ENCODE measurements at places on chromosomes 3 and 15. TPM values are rescaled to one million over a fixed set of nuclear protein-coding genes. Genes with fewer than 3 reads are reported as not detected.
A peak's percentile ranks its signal among the peaks of the same experiment; 100 is the strongest.

GOLGA8S gene
- polyA plus RNA-seq, result 1.1 TPM

UBP1 gene
- polyA plus RNA-seq, result 107 TPM

CILP gene
- polyA plus RNA-seq, result 3.5 TPM

OXSR1 gene
- 51.2 TPM for polyA plus RNA-seq

MEIS2 gene
- 130 TPM for polyA plus RNA-seq

CLDN16 gene
- 51.5 TPM for polyA plus RNA-seq

SPATA12 gene
- polyA plus RNA-seq, result not detected

FMN1 gene
- 16.4 TPM for polyA plus RNA-seq

ASTE1 gene
- 12.1 TPM for polyA plus RNA-seq

AGBL1 gene
- 0.10 TPM for polyA plus RNA-seq

CLSTN2 gene
- 2.0 TPM for polyA plus RNA-seq

METTL6 gene
- polyA plus RNA-seq, result 25.8 TPM

UTS2B gene
- polyA plus RNA-seq, result 1.1 TPM

GRCh38 chr3:66497288-66497984, 3.4 kb downstream of the LRIG1 start:
- DNase-seq, result no peak

DNA sequence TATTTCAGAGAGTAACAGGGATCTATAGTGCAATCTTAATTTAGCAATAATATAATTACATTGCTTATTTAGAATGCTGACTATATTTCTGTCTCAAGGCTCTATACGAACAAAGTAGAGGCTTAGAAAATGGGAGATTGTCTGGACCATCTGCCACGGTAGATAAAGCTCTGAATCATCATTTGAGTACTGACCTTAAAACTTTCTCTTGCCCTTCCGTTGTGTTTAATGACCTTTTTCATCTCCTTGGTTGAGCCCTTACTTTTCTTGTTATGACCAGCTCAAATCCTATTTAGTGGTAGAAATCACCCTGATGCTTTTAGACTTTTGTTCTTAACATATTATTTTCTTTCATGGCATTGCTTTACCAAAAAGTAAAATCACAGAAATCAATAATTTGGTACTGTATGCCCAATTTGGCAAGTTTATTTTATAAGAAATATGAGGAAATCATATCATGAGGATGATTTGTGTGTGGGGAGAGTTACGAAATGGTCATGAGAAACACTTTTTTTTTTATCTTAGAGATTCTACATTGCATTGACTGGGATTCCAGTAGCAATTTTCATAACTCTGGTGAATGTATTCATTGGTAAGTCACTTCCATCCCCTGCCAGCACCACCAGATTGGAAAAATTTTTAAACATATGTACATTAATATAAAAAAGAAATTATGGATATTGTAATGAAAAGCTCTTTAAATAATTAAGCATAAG, 11.0 kb downstream of the NDUFB5 start:
- DNase-seq, result no peak

GRCh38 chr15:57505056-57505715, 86.5 kb upstream of the MYZAP start:
- no peak for DNase-seq

- DNase-seq, result no peak
These were observed 58.5 kb downstream of the DCUN1D1 start for GRCh38 chr3:182921665-182922355.

DNA sequence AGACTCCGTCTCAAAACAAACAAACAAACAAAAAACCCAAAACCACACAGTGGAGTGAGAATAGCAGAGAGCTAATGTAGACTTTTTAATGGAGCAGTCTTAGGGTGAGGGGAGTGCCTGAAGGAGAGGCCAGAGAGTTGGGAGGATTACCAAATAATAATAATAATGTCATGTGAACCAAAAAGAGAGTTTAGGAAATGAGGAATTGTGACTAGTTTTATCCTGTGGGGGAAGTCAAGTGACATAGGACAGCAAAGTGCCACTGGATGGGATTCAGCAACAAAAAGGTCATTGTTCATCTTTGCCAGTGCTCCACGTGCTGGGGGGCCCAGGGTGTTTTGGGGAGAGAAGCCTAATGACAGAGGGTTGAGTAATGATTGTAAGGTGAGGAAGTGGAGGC, 12.9 kb downstream of the GPR87 start:
- DNase-seq, result no peak

GRCh38 chr15:28110481-28110881, 11.4 kb upstream of the OCA2 start:
- DNase-seq, result no peak

GRCh38 chr3:101702726-101703125, 16.2 kb upstream of the RPL24 start:
- no peak for DNase-seq

- no peak for DNase-seq
These were observed 238.8 kb upstream of the DPH6 start for GRCh38 chr15:35784745-35785144.

DNA sequence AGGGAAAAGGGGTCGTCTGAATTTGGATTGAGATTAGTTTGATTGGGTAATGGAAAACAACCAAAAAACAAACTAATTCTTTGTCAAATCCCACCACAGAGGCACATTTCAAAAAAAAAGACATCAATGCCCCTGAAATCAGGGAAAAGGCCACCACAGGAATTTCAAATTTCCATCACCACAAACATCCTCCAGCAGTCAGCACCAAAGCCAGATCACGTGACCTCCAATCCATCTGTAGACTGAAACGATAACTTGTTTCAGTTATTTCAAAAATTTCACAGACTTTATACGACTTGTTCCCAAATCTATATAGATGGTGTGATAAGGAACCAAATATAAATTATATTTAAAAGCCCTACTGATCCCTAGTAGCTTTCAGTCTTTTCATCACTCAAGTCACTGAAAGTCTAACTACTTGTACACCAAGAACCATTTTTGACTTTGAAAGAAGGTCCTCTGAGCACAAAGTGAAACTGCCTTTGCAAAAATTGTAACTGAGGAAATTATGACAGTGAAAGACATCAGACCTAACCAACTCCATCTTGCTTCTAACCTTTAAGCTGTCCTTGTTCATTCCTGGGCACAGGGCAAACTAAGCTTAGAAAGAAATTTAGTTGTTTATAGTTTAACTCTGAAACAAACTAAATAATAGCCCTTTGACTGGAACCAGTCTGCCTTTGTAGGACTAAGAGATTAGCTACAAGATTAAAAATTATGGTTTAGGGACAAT, 48.1 kb upstream of the PLCL2 start:
- DNase-seq, result no peak

DNA sequence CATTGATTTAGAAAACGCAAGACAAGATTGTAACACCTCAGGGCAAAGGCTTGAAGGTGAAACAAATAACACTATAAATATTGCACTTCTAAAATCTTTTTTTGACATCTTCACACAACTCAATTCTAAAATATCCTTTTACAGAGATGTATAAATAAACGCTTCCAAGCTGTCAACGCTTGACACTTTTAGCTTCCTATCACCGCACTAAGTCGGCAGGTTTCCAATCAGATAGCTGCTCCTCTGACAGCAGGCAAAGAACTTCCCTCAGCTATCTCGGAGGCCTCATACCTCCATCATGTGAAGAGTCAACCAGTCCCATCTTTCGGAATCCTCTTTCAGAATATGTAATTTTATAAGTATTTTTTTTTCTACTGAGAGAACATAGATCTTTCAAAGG, 71.0 kb downstream of the PCOLCE2 start:
- DNase-seq, result no peak

GRCh38 chr3:58623961-58624360, 42.6 kb downstream of the FAM3D start:
- DNase-seq, result no peak

GRCh38 chr3:156812521-156813335, 13.4 kb upstream of the LEKR1 start:
- no peak for DNase-seq

DNA sequence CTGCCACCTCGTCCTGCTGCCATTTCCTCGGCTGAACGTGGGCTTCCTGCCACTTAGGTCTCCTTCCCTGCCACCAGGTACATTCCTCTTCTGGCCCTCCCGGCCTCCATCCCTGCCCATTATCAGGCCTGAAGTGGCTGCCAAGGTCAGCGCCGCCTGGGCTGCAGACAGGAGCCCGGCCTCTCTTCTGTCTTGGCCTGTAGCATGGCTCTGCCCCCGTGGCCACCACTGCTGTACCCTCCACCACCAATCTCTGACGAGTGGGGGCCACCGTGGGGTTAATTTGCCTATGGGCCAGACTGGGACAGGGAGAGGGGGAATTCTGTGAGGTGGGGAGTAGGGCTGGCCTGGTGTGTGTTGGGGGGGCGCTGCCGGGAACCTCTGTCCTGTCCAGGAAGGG, 2.0 kb upstream of the BAHD1 start:
- no peak for DNase-seq

DNA sequence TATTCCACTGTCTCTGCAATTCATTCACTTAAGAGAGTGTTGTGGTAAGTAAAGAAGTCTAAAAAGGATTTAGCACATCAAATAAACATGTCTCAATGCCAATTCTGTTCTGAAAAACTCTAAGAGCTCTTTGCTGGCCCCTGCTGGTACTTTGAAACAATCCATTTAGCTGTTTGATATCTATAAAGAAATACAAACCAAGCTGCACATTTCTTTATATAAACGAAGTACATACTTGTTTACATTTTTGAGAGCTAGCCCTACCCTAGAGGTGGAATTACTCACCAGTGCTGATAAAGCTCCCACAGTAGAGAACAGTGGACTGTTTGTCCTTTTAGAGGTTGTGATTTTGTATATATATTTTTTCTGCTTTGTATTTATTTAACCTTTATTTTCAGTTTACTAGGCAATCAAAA, 75.5 kb downstream of the NEDD4 start:
- DNase-seq, result no peak

- no peak for DNase-seq
These were observed 256.1 kb upstream of the TLE3 start for GRCh38 chr15:70353606-70354345.

- no peak for DNase-seq
These were observed 23.4 kb downstream of the RFTN1 start for GRCh38 chr3:16490062-16490619.

GRCh38 chr3:81442758-81443456, 318.5 kb downstream of the GBE1 start:
- no peak for DNase-seq

- DNase-seq, result no peak
These were observed 106.7 kb upstream of the AGBL1 start for GRCh38 chr15:85972805-85973540.

- no peak for DNase-seq
These were observed 160.5 kb downstream of the KLF13 start for GRCh38 chr15:31486906-31487695.

- DNase-seq, result no peak
These were observed 568.3 kb downstream of the AGBL1 start for GRCh38 chr15:86647810-86648440.

GRCh38 chr3:148528024-148528423, 169.7 kb upstream of the AGTR1 start:
- no peak for DNase-seq

- DNase-seq, result no peak
These were observed 12.3 kb upstream of the P2RY14 start for GRCh38 chr3:151290673-151291072.

- peak; percentile 63 for DNase-seq
These were observed at the start of gene TKT for GRCh38 chr3:53255775-53256703. Gene TKT (minus strand): TSS chr3:53256022. CDS start chr3:53255942, 80 bp downstream.

DNA sequence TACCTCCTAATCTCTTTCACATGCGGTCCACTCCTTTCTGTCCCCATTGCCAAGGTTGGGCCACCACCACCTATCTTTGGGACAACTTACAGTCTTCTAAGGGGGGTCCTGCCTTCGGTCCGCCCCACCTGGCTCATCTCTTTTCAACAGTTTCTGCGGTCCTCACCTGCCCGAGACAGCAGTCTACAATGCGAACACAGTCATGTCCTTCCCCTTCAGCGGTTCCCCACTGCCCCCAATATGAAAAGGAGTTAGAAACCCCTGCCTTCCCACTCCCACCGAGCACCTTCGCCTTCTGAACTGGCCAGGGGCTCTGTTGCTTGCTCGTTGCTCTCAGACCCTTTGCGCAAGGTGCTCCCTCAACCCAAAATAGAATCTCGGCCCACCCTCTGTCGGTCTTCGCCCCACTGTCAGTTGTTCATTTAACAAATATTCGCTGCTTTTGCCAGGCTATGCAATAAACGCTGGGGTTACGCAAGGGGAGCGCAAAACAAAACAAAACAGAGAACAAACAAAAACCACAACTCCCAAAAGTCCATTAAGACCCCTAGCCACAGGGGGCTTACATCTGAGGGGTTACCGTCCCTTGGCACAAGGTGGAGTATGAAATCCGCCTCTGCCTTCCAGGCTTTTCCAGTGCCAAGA, 611 bp upstream of the FANCI start:
- no peak for DNase-seq

DNA sequence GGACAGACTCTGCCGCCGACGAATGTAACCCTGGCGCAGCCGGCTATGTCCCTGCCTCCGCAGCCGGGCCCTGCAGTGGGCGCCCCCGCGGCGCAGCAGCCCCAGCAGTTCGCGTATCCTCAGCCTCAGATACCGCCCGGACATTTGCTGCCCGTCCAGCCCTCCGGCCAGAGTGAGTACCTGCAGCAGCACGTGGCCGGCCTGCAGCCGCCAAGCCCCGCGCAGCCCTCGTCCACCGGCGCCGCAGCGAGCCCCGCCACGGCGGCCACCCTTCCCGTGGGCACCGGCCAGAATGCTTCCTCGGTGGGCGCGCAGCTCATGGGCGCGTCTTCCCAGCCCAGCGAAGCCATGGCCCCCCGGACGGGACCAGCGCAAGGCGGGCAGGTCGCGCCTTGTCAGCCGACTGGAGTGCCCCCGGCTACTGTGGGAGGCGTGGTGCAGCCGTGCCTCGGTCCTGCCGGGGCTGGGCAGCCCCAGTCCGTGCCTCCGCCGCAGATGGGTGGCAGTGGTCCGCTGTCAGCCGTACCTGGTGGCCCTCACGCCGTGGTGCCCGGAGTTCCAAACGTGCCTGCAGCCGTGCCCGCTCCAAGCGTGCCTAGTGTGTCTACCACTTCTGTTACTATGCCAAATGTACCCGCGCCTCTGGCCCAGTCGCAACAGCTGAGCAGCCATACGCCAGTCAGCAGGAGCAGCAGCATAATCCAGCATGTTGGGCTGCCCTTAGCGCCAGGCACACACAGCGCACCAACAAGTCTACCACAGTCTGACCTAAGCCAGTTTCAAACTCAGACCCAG, 2.4 kb downstream of the TSC22D2 start:
- DNase-seq, result no peak

- DNase-seq, result no peak
These were observed 87.7 kb downstream of the MYO5A start for GRCh38 chr15:52440946-52441345.

DNA sequence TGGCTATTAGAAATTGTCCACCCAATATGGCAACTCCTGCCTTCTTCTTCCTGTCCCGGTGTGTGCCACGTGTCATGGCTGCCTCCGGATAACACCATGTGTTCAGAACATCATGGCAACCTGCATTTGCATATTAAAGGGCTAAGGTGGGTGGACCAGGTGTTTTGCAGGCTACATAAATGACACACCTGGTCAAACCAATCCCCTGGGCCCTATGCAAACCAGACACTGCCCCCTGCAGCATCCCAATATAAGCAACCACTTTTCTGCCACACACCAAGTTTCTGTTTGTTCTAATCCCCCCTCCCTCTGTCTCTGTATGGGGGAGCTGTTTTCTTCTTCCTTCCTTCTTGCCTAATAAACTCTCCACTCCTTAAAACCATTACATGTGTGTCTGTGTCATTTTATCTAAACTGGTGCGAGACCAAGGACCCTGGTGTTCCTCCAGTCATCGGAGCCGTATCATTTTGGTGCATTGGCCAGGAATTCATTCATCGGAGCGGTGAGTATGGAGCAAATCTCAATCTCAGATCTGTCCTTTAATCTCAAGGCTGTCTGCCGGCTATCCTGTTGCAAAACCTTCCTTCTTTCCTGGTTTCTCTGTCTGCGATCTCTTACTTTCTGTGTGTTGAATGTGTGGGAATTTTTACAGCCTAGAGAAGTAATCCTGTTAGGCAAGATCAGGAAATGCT, 44.5 kb downstream of the NCEH1 start:
- DNase-seq, result no peak

Measured in right renal pelvis (tissue), 4 donors.